ENCODE measurements at places on chromosomes 16 and 17.

GRCh38 chr17:38898812-38899348 lies 26.5 kb upstream of the LASP1NB start:
- DNase-seq = no peak

- DNase-seq = no peak
Observed at GRCh38 chr17:70290770-70291169, 121.4 kb downstream of the KCNJ2 start.

- DNase-seq = no peak
Observed at GRCh38 chr16:2019518-2019920, at the start of gene NPW. TSS of gene NPW (plus strand) at chr16:2019785.

- DNase-seq = no peak
Observed at GRCh38 chr17:51736356-51736755, 422.2 kb downstream of the CA10 start.

DNA sequence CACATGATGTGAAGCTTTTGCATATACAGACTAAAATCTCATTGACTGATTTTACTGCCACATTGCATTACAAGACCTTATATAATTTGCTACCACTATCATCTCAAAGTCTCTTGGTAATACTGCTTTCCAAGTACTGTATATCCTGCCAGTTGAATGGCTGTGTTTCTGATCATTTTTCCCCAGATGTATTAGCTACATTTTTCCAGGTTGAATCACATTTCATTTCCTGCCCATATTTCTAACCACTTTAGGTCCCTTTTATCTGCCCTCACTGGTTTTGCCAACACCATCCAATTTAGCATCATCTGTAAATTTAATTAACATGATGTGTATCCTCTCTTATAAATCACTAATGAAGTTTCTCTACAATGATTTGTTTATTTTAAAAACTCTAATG lies 365.7 kb upstream of the PMFBP1 start:
- DNase-seq = peak; percentile 75

- no peak for DNase-seq
Observed at GRCh38 chr17:740240-741017, 8.0 kb downstream of the TLCD3A start.

- DNase-seq = no peak
Observed at GRCh38 chr16:73010150-73010676, 37.7 kb downstream of the ZFHX3 start.

DNA sequence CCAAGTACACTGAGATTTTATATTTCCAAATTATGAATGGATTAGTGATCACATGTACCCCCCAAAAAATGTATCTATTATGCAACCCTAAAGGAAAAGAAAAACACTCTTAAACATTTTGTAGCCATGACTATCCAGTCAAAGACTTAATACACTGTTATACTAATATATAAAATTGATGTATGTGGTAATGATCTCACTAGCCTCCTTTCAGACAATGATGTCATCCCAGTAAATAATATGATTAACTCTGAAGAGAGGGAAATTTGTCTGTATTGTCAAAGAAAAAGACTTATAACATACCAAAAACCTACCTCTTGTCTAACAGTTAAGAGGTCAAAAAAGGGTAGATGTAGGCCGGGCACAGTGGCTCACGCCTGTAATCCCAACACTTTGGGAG lies 80.7 kb downstream of the USP32 start:
- DNase-seq = no peak

GRCh38 chr17:57523926-57524632 lies 221.0 kb downstream of the CCDC182 start:
- DNase-seq = peak; percentile 47

DNA sequence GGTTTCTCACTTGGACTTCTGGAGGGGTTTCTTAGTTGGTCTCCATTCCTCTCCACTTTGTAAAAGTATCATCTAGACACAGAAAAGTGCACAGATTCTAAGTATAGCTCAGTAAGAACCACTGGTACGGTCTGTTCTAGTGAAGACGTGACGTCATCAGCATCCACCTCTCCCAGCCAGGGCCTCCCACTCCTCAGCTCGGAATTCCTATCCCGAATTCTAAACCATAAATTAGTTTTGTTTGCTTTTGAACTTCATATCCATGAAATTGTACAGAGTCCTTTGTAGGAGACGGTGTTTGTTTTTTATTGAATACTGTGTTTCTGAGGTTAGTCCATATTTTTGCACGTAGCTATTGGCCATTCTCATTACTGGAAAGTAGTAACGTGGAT lies 25.5 kb downstream of the FOXK2 start:
- DNase-seq = peak; percentile 72

DNA sequence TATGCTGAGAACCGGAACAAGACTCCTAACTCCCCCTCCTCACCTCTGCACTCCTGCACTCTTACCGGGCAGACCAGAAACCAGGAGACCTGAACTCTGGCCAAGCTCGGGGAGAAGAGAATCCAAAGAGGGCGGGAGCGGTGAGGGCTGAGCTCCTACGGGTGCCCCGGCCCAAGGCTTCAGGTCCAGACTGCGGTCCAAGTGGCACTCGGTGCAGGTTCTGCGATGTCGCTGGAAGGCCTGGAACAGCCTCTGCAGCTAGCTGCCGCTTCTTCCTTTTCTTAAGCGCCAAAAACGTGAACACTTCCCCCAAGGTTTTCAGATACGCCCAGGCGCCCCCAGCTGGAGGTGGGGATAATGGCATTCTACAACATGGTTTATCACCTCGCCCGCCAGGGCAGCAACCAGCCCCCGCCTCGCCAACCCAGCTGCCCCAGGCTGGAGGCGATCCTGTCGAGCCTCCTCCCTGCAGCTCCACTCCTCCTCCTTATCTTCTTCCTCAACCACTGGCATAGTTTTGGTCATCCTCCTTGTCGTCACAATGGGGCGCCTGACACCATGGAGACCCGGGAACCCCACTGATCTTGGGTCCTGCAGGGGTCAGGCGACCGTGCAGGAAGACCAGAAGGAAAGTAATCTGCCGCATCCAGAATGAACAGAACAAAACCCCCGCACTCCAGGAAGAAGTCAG lies 1735.9 kb downstream of the TP53TG3F start:
- no peak for DNase-seq

DNA sequence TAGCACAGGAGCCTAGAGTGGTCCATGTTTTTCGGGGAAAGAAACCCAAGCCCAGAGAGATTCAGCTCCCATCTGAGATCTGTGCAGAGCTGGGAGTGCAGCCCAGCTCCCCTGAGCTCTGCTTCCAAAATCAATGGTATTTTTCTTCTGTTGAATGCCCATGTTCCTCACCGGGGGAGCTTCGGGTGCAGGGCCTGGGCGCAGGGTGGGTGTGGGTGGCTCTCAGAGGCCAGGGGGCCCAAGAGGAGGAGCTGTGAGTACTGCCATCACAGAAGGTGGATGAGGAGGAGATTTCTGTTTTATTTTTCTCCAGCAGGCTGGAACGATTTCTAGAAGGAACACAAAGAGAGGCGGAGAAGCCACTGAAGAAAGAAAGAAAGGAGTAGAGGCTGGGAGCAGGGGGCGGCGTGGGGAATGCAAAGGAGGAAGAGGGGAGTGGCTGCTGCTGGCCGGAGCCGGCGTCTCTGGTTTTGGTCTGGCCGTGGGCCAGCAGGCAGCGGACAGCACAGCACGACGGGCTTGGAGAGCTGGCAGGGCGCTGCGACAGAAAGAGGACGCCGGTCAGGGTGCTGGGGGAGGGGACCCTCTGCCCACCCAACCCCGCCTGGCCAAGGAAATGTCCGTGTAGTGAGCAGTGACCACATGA lies 76.2 kb upstream of the KSR1 start:
- peak; percentile 64 for DNase-seq

DNA sequence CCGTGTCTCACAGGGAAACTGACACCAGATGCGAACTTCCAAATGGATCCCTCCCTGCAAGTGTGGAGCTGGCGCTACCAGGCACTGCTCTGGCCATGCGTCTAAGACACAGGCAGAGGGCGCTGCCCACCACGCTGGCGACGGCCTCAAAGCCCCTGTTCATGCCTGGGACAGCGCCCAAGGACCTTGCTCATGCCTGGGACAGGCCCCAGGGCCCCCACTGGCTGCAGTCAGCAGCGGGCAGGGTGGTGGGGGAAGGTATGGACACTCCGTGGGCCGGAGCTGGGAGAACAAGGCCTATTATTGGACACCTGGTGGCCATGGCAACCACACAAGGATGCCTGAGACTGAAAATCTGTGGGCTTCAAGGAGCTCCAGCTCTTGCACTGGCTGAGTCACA lies 8.8 kb downstream of the ZG16B start:
- DNase-seq = peak; percentile 82

- DNase-seq = no peak
Observed at GRCh38 chr17:28577466-28577824, 750 bp upstream of the ALDOC start.

DNA sequence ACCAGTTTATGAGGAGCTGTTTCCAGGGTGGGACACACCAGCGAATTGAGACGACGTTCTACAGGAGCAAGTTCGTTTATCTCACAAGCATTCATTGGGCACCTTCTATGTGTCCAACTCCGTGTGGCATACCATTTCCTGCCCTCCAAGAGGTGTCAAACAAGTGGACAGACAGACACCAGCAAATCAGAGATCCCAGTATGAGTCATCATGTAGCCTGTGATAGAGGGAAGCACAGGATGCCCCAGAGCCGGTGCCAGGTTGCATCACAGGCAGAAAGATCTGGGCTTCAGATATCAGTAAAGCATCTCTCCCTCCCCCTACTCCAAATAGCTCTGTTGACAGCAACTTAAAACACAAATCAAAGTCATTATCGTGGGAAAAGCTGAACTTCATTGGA lies 31.8 kb upstream of the MAF start:
- DNase-seq = peak; percentile 53

DNA sequence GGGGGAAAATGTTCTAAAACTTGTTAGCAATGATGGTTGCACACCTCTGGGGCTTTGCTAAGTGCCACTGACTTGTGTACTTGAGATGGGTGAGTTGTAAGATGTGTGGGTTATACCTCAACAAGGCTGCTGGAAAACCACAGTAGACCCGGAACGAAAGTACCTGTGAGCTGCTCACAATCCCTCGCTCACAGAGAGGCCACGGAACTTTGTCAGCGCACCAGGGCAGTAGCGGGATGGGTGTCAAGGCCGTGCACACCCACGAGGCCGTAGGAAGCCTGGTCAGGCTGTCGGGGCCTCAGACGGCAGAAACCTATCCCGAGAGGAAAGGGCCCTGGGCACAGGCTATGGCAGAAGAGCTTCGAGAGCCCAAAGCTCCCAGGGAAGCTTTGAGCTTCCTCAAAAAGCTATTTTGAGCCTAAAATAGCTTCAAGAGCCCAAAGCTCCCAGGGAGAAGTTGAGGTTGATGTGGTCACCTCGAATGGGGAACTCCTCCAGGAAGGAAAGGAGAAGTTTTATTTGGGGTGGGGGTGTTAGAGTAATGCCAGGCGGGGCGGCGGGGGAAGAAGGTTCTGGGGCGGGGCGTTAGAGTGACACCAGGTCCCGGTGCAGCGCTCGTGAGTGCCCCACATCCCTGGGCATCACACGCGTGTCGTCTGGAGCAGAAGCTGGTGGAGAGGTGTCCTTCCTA lies 19.0 kb downstream of the CBFA2T3 start:
- DNase-seq = no peak

GRCh38 chr16:85354686-85355514 lies 242.6 kb upstream of the CIBAR2 start:
- DNase-seq = peak; percentile 74

- no peak for DNase-seq
Observed at GRCh38 chr16:71919035-71919434, 23.7 kb downstream of the IST1 start.

DNA sequence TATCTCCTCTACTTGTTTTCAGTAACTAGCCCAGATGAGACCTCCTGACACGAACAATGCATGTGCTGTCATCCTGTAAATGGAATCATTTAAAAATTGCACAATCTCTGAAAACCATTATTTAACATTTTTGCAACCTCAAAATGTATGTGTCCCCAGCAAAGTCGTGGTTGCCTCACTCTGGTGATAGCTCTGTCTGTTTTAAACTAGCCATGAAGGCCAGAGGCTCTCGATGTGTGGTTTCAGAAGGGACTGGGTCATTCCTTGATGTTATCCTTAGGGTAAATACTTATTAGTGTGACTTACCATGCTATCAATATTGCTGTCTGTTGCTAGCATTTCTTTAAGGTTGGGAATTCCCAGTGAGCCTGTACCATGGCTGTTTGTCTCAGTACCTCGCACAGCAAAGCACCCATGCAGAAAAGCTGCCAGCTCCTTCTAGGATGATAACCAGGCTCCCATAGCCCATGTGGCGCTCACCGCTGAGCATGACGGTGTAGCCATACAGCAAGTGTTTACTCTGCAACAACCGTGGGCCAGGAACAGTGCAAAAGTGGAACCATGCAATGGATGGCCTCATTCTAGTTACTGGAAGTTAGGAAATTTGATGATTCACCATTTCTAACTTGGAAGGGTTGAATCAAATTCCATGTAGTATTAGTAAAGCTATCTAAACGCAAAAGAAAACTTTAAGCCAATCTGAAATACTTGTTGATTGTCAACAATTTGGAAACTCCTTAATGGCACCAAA lies 2.9 kb upstream of the PGS1 start:
- DNase-seq = peak; percentile 96

- DNase-seq = no peak
Observed at GRCh38 chr17:69856946-69857345, 218.1 kb upstream of the KCNJ16 start.

DNA sequence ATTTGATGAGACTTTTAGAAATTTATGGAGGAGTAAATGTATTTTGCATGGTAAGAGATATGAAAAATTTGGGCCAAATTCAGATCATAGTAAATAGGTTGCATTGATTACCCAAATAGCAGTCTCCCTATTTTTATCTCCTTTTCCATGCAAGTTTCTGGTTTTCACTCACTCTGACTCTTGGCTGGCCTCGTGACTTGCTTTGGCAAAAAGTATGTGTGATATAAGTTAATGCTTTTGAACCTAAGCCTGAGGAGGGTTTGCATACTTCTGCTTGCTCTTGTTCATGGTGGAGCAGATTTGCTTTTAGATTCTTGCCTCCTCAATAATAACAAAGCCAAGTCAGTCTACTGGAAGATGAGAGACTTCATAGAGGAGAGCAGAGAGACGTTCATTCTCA lies 1045.9 kb upstream of the CDH8 start:
- DNase-seq = no peak

GRCh38 chr17:75109046-75109406 lies 743 bp upstream of the ARMC7 start:
- no peak for DNase-seq

DNA sequence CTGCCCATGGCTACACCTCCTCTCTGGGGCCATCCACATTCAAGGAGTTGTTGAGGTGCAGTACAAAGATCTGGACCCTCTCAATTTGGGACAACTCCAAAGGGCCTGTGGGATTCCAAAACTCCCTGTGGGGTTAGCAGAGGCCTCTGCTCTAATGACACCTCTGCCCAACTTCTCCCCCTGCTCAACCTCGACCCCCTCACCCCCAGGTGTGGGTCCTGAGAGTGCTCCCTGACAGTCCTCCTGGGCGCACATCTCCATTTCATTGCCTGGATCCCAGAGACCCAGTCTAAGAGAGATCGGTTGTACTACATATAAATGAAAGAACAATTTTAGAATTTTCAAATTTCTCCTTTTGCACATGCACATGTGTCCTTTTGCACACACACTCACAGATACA lies 73.0 kb upstream of the NKD1 start:
- DNase-seq = no peak

GRCh38 chr17:57943140-57943539 lies 12.1 kb downstream of the CUEDC1 start:
- DNase-seq = no peak

- peak; percentile 28 for DNase-seq
Observed at GRCh38 chr17:7250695-7251627, 573 bp downstream of the CTDNEP1 start.

GRCh38 chr17:81031566-81032550 lies 3.1 kb upstream of the BAIAP2 start:
- no peak for DNase-seq

All from choroid plexus epithelial cell (primary cell).